ENCODE measurements at places on chromosomes 2 and 18.

DNA sequence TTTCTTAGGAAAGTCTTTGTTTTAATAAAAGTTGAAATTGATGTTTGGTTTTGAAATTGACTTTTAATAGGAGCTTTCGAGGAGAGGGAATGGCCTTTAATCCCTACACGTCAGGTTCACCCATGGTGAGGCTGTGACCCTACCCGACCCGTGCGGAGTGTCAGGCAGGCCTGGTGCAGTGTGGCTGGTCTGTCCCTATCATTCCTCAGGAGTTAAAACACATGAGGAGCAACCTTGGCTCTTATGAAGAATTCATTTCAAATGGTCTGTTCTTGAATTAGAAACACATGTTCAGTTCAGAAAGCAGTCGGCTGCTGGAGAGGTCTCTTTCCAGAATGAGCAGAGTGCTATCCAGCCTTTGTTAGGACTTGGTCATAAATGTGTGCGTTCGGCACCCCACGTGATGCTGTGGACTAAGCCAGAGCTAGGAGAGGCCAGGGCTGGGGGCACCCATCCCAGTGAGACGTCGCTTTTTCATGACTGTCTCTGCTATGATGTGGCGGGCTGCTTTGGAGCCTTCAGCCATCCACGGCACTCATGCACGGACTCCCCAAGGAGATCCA, 54.7 kb downstream of the EMILIN2 start:
- peak; percentile 81 for DNase-seq

- DNase-seq: peak; percentile 56
Measured at GRCh38 chr2:172106108-172106961, 3.6 kb upstream of the DLX2 start.

- no peak for DNase-seq
Measured at GRCh38 chr2:202185156-202185555, 53.2 kb downstream of the SUMO1 start.

- DNase-seq: peak; percentile 38
Measured at GRCh38 chr2:24970483-24971285, 1.1 kb downstream of the DNAJC27 start.

DNA sequence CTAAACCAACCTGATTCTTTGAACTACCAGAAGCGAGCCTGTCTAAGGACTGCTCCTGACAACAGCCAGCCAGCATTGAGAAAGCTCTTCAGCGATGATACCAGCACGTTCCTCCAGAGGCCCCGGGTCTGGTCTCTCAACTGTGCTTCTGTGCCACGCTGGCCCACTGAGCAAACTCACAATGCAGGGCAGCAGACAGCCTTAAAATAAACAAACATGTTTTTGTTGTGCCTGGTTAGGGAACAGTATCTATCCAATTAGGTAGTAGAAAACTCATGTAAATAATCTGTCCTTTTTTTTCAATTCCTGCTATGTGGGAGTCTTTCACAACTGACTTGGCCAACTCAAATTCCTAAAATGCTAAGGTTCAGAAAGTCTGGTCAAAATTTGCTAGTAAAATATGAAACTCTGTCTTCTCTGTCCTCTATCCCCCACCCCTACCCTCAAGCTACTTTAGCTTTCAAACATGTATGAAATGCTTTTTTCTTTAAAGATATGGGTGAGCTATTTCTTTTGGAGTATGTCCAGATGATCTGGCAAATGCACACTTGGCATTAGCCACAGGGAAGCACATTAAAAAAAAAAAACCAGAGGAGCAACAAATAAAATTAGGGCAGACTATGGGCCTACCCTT, 21.4 kb upstream of the EML4 start:
- DNase-seq: peak; percentile 68

Measured in fibroblast of skin of right biceps (primary cell).